ENCODE measurements at places on chromosomes 3 and 15.

- no peak for DNase-seq
Observed at GRCh38 chr3:147843331-147843730, 434.2 kb downstream of the ZIC1 start.

DNA sequence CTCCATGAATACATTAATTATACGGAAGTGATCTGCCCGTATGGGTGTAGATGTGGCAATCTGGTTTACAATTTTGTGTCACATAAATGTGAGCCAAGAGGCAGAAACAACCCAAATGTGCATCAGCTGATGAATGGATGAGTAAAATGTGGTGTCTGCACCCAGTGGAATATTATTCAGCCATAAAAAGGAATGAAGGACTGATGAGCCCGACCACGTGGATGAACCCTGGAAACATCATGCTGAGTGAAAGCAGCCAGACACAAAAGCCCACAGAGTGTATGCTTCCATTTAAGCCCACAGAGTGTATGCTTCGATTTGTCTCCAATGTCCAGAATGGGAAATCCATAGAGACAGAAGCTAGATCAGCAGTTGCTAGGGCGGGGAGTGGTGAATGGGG lies 27.6 kb upstream of the FBLN2 start:
- no peak for DNase-seq

GRCh38 chr3:135014566-135014965 lies 219.5 kb downstream of the EPHB1 start:
- DNase-seq, result no peak

GRCh38 chr3:123626881-123627280 lies 42.0 kb upstream of the HACD2 start:
- no peak for DNase-seq

DNA sequence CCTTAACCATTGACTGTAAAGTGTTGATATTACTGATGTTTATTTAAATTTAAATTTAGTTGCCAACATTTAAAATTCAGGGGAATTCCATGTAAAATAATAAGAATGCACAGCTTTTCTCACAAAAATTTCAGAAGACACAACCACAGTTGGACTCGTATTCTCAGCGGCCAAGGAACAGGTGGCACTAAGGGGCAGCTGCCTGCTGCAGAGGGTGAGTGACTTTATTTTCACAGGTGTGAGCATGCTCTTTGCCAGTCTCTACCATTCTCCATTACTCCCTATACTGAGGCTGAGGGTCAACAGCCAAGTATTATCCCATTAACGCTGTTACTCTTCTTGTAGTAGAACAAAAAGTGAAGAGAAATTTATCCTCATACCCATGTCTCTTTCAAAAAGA lies 92.1 kb upstream of the GADL1 start:
- DNase-seq, result no peak

Data from activated CD4-positive, alpha-beta T cell treated with anti-CD3 and anti-CD28 coated beads, Interleukin-10, Interleukin-2, amounts not matched to agents 100 ng/mL and 50 ng/mL, durations not matched to agents 16 hours and 8 hours (primary cell).